ENCODE measurements at places on chromosomes 12 and 14. TPM values are rescaled to one million over a fixed set of nuclear protein-coding genes. Genes with fewer than 3 reads are reported as not detected.

Gene SLC25A47
- not detected for total RNA-seq

Gene PIANP
- 0.18 TPM for total RNA-seq

Gene SYNE3
- total RNA-seq: 22.4 TPM

Gene SLC5A8
- total RNA-seq: 1.3 TPM

Gene RAPGEF3
- total RNA-seq: 44.5 TPM

Gene AQP2
- not detected for total RNA-seq

Gene KCNMB4
- total RNA-seq: 4.5 TPM

Gene ATG14
- 9.8 TPM for total RNA-seq

Gene ESRRB
- not detected for total RNA-seq

Gene SUOX
- 23.3 TPM for total RNA-seq

Gene TSHR
- total RNA-seq: not detected

Gene MSRB3
- total RNA-seq: 47.3 TPM

Gene GLIPR1L2
- total RNA-seq: 0.68 TPM

Gene SERPINA1
- total RNA-seq: 994 TPM

Gene SLC2A14
- total RNA-seq: not detected

Gene EIF2S3B
- total RNA-seq: 0.68 TPM

Gene TMBIM6
- total RNA-seq: 671 TPM

Gene IL31
- not detected for total RNA-seq

Gene PRKD1
- 14.9 TPM for total RNA-seq

Gene ZBTB42
- total RNA-seq: 13.1 TPM

Gene APOLD1
- total RNA-seq: 11.0 TPM

Gene PCED1B
- 13.4 TPM for total RNA-seq

Gene SYCP3
- total RNA-seq: 0.71 TPM

Gene ARHGEF40
- total RNA-seq: 28.5 TPM

Gene NOVA1
- total RNA-seq: 3.4 TPM

Gene MYH6
- 0.62 TPM for total RNA-seq

Gene MORN3
- total RNA-seq: 2.1 TPM

Gene DPF3
- total RNA-seq: 0.59 TPM

Gene HCAR2
- 26.2 TPM for total RNA-seq

Gene GNG2
- 23.8 TPM for total RNA-seq

Gene ESYT1
- 114 TPM for total RNA-seq

Gene KLHDC1
- 7.4 TPM for total RNA-seq

Gene LRRC10
- total RNA-seq: not detected

Gene MMP19
- 35.2 TPM for total RNA-seq

Gene TMTC1
- total RNA-seq: 24.8 TPM

Gene POTEG
- not detected for total RNA-seq

Gene COX6A1
- total RNA-seq: 263 TPM

Gene CEBPE
- total RNA-seq: 0.32 TPM

Gene ABCC9
- total RNA-seq: 27.5 TPM

Gene SLC6A13
- 5.0 TPM for total RNA-seq

Gene LBHD2
- total RNA-seq: not detected

Gene GLI1
- total RNA-seq: 0.21 TPM

Gene RHEBL1
- total RNA-seq: 1.5 TPM

Gene ART4
- total RNA-seq: 3.7 TPM

Gene SIX6
- not detected for total RNA-seq

Gene PTHLH
- total RNA-seq: 0.21 TPM

Gene DPY19L2
- total RNA-seq: 3.2 TPM

Gene SLCO1C1
- 0.92 TPM for total RNA-seq

Gene GPRC5D
- total RNA-seq: not detected

Gene AKAP3
- 3.2 TPM for total RNA-seq

Gene FAIM2
- total RNA-seq: 2.9 TPM

Gene POLE2
- total RNA-seq: 1.2 TPM

Gene RNU4-1
- total RNA-seq: 2,881 TPM

Gene OR6C3
- not detected for total RNA-seq

Gene TMEM119
- total RNA-seq: 13.4 TPM

Gene SUDS3
- 28.5 TPM for total RNA-seq
